Caki2 (cell line): ENCODE measurements at places on chromosomes 3 and 15. TPM values are rescaled to one million over a fixed set of nuclear protein-coding genes. Genes with fewer than 3 reads are reported as not detected.

GRCh38 chr15:48427479-48427878, 96.2 kb downstream of the DUT start:
- DNase-seq: no peak

GRCh38 chr3:10504171-10505049, 976 bp downstream of the ATP2B2 start:
- no peak for DNase-seq

DNA sequence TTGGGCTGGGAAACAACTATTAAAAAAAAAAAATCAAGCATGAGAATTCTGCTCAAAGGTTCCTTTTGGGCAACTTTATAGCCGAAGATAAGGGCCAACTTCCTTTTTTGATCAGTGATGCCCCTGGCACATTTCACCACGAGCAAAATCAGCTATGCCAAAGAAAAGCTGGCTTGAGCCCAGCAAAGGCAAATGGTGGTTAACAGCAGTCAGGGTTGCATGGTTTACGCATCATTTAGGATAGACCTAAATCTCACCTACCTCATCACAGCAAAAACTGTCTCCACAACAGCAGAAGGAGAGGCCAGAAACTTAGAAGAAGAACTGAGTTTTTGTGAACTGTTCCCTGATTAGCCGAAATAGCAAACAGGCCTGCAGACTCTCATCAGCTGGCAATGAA, 220.1 kb upstream of the CDIN1 start:
- DNase-seq: no peak

DNA sequence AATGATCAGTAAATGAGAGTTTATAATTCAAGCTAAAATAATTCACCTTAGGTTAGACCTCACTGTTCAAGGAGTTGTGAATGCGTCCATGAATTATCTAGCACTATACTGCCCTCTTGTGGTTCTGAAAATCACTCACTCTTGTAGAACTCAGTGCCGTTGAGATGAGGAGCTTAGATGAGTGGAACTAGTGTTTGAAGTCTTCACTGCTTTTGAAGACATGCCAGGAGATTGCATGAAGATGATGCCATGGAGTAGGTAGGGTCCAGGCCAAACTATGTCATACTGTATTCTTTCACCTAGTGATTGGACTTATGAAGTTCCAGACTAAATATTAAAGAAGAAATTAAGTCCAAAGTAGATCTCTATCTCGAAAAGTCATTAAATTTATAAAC, 28.8 kb downstream of the LYSMD4 start:
- DNase-seq: peak; percentile 59

DNA sequence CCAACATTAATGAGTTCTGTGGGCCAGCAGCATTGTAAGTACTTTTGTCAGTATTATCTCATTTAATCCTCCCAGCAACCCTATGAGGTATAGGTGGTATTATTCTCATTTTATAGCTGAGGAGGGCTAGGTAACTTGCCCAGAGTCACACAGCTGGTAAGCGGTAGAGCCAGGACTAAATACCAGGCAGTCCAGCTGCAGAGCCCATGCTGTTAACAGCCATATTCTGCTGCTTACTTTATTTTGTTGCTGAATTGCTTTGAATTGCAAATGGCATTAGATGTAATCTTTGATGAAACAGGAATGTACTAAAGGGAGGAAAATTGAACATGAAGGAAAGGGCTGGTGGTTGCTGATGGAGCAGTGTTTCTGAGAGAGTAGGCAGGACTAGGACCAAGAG, 19.6 kb downstream of the OXNAD1 start:
- no peak for DNase-seq

DNA sequence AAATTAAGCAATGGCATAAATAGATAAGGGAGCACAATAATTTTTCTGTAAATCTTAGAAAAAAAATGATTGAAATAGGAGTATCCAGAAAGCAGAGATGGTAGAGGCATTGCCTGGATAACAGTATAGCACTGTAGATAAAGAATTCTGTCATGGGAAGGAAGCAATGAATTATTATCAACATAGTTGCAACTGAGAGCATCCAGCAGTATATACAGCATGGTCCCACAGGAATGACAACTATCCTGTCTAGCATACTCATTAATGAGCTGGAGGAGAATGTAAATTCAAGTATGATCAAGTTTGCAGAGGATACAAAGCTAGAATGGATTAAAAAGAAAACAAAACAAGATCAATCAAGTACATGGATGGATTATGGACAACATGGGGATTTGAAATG, 90.8 kb downstream of the DPH6 start:
- no peak for DNase-seq

GRCh38 chr15:35019404-35020327, 31.6 kb upstream of the ZNF770 start:
- DNase-seq: peak; percentile 51

GRCh38 chr3:154143873-154144272, 22.7 kb downstream of the ARHGEF26 start:
- no peak for DNase-seq

DNA sequence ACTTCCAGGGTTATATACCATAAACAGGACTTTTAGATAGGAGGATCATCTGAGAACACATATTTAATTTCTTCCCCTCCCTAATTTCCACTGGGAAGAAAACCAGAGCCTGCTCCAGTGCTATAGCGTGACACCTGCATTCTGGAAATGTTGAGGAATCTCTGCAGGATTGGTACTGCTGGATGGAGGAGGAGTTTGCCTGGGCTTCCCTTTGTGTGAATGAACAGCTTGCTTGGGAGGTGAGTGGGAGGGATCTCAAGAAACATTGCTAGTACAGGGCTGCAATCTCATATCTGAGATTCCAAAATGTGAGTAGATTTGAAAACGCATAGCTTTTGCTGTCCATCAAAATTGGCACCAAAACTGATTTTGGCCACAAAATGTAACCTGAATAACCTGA, 295.9 kb upstream of the RGMA start:
- DNase-seq: no peak

GOLGA8N gene
- 6.0 and 15.1 TPM in 2 replicates for total RNA-seq

NEO1 gene
- total RNA-seq: 6.1 and 8.0 TPM in 2 replicates

SMC4 gene
- total RNA-seq: 40.7 and 60.1 TPM in 2 replicates

CGNL1 gene
- 0.49 and 0.84 TPM in 2 replicates for total RNA-seq

ATXN7 gene
- 2.3 and 5.9 TPM in 2 replicates for total RNA-seq

NT5DC2 gene
- 13.2 and 14.4 TPM in 2 replicates for total RNA-seq
